ENCODE measurements at places on chromosomes 1 and 21.
A peak's percentile ranks its signal among the peaks of the same experiment; 100 is the strongest.

GRCh38 chr1:40199126-40199525 lies 37.9 kb downstream of the RLF start:
- DNase-seq = no peak

GRCh38 chr1:193747579-193747978 lies 561.2 kb upstream of the B3GALT2 start:
- peak; percentile 28 for DNase-seq

DNA sequence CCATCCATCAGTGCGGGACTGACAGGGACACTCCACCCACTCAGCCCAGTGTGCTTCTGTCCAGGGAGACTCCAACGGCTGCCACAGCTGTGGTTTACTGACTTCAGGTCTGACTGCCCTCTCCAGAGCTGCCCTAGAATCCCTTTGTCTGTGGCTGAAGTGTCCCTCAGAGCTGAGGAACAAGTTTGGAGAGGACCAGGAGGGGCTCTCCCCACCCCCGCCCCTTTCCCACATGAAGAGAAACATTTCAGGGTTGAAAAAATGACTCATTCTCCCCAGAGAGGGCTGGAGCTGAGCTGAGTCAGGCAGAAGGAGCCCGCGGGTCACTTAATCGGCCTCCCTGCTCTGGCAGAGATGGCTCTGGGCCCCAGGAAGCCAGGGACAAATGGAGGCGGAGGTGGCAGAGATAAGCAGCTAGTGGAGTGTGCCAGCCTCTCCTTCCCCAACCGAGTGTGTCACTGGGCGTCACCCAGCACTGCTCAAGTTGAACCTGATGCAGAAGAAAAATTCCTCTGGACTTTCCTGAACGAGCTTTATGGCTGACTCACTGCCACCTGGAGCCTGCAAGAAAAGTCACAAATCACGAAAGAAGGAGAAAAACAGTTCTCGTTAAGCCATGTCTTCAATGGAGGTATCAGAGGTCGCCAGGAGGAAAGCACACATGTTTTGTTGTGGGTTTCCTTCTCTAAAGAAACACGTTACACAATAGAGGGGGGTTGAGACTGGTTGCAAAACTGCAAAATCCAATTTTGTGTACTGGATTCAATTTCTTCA lies 34.3 kb upstream of the ECE1 start:
- peak; percentile 99 for DNase-seq

DNA sequence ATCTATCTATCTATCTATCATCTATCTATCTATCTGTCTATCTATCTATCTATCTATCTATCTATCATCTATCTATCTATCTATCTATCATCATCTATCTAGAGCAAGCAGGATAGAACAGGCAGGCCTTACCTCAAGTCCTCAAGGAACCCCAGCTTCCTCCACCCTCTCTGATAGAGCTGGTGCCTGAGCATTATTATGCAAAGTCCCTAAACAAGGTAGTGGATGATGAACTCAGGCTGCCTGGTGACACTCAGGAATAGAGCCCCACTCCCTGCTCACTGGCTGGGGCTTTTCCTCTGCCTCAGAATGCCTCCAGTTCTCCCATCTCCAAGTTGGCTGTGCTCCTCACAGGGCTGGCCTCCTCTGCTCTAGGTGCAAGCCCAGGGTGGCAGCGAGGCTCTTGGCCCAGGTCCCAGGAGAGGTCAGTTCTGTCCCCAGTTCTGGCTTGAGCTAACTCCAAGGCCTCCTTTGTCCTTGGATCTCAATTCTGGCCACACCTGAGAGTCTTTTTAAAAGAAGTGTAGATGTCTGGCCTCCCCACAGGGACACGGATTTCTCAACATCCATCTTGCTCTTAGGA lies 60.2 kb downstream of the PCP4 start:
- no peak for DNase-seq
